ENCODE measurements at places on chromosomes 11 and 22. TPM values are rescaled to one million over a fixed set of nuclear protein-coding genes. Genes with fewer than 3 reads are reported as not detected.

The DDTL gene
- total RNA-seq: not detected

DNA sequence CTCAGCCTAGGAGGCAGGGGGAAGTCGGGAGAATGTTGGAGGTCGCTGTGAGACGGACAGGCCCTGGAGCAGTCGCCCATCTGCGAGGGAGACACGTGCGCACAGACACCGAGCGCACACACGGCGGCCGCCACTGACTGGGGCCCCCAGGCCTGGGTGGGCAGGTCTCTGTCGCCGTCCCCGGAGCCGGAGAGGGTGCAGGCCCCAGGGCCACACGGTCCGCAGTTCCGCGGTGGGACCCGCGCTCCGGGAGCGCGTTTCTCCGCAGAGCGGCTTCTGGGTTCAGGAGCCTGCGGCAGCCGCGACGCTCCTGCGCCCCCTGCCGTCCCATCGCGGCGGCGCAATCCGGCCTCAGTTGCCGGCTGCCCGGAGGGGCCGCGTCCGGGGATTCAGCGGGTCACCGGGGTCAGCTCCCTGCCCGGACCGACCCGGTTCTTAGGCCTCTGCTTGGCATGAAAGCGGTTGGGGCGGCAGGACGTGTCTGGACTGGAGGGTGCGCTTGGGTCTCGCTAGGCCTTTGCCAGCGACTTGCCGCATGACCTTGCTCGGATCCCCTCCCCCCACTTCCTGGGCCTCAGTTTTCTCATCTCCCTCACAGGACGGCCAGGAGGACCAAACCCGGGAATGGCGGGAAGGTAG lies 31.2 kb downstream of the PDE2A start:
- no peaks in the 10 kb centered on the region for H3K36me3 ChIP-seq
- no peaks in the 10 kb centered on the region for H3K4me1 ChIP-seq
- H3K27ac ChIP-seq: peak overlapping the region; percentile 66
- no peaks in the 10 kb centered on the region for H3K27me3 ChIP-seq

DNA sequence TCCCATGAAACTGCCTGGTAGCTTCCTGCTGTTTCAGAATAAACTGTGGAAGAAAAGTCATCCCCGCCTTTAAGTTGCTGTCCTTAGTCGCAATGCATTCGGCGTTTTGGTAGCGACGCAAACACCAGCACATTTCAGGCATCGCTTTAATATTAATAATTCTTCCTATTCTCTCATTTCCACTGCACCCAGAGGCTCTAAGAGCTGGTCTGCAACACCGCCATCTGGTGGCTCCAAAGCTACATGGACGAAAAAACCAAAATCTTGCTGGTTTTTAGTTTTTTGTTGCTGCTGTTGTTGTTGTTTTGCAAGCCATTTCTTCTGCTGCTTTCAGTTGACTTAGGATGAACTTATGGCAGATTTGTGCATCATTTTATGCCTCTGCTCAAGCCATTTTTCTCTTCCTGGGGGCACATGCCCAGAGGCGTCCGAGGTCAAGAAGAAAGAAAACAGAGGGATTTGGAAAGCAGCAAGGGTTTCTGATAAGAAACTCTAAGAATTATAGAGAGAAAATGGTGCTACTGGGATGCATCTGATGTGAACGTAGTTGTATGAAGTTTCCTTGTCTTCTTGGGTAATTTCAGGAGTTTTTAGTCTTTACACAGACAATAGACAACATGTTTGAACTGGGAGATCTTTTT lies 345.4 kb upstream of the KIRREL3 start:
- no peaks in the 10 kb centered on the region for H3K27me3 ChIP-seq
- H3K4me3 ChIP-seq: peak overlapping the region; percentile 5
- DNase-seq: no peak
- no peaks in the 10 kb centered on the region for H3K4me1 ChIP-seq
- H3K36me3 ChIP-seq: no peaks in the 10 kb centered on the region

DNA sequence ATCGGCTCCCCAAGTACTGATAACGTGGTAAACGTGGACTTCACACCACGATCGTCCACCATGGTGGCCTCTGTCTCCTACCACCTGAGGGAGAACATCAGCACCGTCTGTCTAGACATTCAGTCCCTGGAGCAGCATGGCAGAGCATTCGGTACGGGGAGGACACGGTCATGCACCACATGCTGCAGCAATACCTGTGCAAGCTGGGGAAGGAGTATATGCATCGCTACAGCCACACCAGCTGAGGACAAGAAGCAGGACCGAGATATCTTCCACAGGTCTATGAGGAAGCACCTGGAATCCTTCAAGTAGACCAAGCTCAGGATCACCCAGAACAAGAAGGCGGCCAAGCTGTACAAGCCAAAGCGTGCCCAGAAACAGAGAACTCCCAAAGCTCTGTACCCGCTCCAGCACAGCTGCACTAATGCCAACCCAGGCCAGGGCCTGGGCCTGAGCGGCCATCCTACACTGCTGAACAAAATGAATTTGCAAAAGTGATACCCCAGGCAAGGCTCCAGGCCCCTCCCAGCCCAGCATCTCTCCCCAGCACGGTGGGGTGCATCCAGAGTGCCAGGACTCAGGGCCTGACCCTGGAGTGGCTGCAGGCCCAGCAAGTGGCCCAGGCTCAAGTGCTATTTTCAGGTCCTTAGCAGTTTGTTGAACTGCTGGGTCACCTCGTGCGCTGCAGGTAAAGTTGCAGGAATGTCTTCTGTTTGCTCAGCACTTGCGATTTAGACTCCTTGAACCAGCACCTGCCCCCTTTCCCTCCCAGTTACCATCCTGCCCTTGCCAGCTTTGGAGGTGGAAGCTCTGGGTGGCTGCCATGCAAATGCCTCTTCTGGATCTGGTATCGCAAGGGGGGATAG lies 119.3 kb upstream of the SERPIND1 start:
- H3K4me1 ChIP-seq: no peaks in the 10 kb centered on the region
- no peak overlapping the region for H3K27ac ChIP-seq
- H3K36me3 ChIP-seq: no peaks in the 10 kb centered on the region

DNA sequence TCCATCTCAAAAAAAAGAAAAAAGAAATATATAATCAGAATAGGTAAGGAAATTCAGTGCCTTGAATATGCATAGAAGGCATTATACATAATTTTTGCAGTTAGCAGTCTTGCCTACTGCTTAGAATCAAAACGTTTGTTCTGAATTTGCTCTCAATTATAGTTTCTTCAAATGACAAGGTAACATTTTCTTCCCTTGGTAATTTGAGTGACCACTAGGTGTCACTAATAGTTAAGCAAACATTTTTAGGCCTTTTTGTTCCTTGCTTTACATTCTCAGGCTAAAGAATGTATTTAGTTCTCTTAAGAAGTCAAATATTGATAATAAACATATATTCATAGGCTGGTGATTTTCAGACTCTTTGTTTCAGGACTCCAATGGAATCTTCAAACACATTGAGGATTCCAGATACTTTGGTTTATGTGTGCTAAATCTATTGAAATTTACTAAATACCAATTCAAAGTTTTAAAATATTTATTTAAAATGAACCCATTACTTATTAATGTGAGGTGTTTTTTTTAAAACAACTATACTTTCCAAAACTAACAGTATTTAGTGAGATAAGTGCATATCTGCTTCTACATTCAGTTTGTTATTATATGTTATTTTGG lies 55.0 kb upstream of the DEPDC7 start:
- DNase-seq: no peak
- H3K4me3 ChIP-seq: no peak overlapping the region
- H3K4me1 ChIP-seq: no peaks in the 10 kb centered on the region

DNA sequence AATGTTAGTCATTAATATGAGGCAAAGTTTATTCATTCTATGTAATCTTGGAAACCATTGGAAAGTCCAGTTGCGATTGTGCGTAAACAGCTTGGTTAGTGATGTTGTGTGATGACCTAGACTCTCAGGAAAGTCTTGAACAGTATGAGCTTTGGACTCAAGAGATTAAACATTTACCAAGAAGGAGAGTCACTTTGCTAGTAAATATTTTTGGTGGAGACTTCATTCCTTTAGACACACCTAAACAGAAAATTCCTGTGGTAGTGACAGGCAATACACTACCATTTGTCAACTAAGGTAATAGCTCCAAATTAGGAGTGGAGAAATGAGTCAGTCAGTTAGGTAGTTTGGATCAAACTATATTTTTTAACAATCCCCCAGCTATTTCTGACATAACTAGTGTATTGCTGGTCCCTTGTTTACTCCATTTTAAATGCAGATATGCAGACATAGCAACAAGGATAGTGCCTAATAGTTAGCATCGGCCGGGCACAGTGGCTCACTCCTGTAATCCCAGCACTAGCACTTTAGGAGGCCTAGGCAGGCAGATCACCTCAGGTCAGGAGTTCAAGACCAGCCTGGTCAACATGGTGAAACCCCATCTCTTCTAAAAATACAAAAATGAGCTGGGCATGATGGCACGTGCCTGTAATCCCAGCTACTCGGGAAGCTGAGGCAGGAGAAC lies 89.3 kb downstream of the ARHGAP42 start:
- H3K27ac ChIP-seq: no peak overlapping the region
- H3K4me3 ChIP-seq: no peak overlapping the region
- no peaks in the 10 kb centered on the region for H3K36me3 ChIP-seq
- no peaks in the 10 kb centered on the region for H3K4me1 ChIP-seq

DNA sequence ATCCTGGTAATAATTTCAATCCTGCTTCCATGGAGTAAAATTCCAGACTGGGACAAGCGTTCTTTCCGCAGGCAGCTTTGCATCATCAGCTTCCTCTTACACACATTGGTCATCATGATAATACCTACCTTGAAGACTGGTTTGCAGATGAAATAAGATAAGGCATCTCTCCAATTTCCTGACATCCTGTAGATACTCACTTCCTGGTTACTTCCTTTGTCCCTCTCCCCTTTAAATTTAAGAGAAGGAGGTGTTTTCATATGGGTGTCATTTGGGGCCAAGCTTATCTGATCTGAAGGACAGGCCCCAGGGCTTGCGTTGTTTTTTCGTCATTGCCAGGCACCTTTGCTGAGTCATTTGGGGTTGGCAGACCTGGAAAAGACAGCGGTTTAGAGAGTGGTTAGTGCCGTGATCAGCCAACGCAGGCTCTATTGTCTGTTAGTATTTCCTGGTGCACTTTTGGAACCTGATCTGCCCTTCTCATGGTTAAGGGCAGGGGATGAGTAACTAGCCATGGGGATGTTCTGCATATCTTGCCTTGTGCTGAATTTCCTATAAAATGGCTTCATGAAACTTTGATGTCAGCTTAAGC lies 24.1 kb downstream of the GRAMD1B start:
- H3K4me1 ChIP-seq: peaks cover 16% of the 10 kb centered on the region
- no peak overlapping the region for H3K4me3 ChIP-seq
- H3K27ac ChIP-seq: no peak overlapping the region
- H3K27me3 ChIP-seq: no peaks in the 10 kb centered on the region

DNA sequence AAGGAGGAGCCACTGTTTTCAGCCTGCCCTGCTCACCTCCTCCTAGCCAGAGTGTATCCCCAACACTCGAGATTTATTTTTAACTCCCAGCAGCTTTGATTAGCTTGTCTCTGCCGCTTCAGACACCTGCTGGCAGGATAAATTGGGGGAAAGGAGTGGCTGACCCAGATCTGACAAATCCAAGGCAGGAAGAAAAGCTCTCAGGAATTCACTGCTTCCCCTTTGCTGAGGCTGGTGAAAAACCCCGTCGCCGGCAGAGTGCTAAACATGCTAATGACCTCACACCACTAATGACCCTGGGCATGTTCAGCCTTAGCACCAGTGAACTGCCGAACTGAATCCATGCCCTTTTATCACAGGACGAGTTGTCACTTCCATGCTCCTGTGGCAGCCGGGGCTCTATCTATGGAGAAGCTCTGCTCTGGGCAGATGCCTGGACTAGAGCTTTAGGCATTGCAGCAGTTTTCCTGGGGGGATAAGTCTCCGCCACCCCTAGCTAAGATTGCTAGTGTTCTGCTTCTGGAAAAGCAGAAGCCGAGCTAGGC lies 52.2 kb downstream of the FEZ1 start:
- peaks cover 29% of the 10 kb centered on the region for H3K4me1 ChIP-seq
- H3K36me3 ChIP-seq: no peaks in the 10 kb centered on the region
- no peak for DNase-seq
- H3K27me3 ChIP-seq: no peaks in the 10 kb centered on the region
- no peak overlapping the region for H3K4me3 ChIP-seq

DNA sequence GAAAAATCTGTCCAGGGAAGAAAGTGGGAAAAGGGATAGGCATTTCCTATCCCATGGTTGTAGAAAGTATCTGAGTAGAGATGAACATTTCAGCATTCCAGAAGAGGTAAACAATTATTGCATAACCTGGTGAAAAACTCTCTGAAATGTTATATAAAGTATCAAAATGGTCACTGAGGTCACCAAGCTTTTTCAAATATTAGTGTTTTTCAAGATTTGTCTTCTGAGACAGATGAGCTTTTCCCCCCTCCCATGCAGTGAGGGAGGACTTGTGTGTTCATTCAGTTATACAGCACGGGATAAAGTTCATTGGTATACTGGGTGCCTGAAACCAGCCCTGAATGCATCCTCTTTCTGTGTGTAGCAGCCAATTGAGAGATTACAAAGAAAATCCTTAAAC lies 1.9 kb upstream of the DEPDC7 start:
- no peak overlapping the region for H3K27ac ChIP-seq
- no peaks in the 10 kb centered on the region for H3K4me1 ChIP-seq
- no peaks in the 10 kb centered on the region for H3K27me3 ChIP-seq
- H3K36me3 ChIP-seq: no peaks in the 10 kb centered on the region
- no peak for DNase-seq

The SF1 gene
- total RNA-seq: 213 TPM

- H3K4me1 ChIP-seq: peaks cover 17% of the 10 kb centered on the region
- no peak overlapping the region for H3K4me3 ChIP-seq
- DNase-seq: no peak
- H3K36me3 ChIP-seq: no peaks in the 10 kb centered on the region
- H3K27ac ChIP-seq: no peak overlapping the region
Measured at GRCh38 chr11:61853698-61854169, 25.6 kb downstream of the FADS2 start.

DNA sequence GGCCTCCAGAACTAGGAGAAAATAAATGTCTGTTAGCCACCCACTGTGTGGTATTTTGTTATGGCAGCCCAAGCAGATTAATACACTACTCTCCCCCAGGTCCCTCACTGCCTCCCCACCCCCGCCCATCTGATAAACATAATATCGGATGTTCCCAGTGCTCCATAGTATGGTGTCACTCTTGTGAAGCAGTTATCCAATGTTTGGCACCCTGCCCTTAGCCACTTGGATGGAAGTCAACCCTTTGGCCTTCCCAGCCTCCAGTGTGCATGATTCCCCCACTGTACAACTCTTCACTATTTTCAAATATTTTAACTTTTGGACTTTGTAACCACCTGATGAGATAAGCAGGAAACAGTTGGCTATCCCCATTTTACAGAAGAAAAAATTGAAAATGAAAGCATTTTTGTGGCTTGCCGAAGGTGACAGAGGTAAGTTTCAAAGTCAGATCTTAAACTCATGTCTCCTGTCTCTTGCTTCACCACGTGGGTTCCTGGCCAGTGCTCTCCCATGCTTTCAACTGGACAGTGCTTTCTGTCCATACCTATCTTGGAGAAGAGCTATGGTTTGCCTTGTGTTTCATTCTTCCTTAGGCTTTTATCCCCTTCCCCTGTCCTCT lies 53.2 kb downstream of the ALX4 start:
- H3K4me1 ChIP-seq: peaks cover 8% of the 10 kb centered on the region
- no peaks in the 10 kb centered on the region for H3K27me3 ChIP-seq
- H3K27ac ChIP-seq: no peak overlapping the region
- DNase-seq: peak; percentile 54

- no peaks in the 10 kb centered on the region for H3K27me3 ChIP-seq
- H3K4me1 ChIP-seq: no peaks in the 10 kb centered on the region
- H3K27ac ChIP-seq: peak overlapping the region; percentile 91
- DNase-seq: peak; percentile 90
- H3K36me3 ChIP-seq: no peaks in the 10 kb centered on the region
- H3K4me3 ChIP-seq: no peak overlapping the region
Measured at GRCh38 chr22:27668828-27669797, 132.4 kb downstream of the MN1 start.

- DNase-seq: no peak
- H3K4me3 ChIP-seq: no peak overlapping the region
- peaks cover 32% of the 10 kb centered on the region for H3K36me3 ChIP-seq
Measured at GRCh38 chr11:12882670-12883069, 126.4 kb upstream of the RASSF10 start.

Data from right atrium auricular region (tissue), 2 donors.